ENCODE measurements at places on chromosomes 5 and 9.

- DNase-seq, result no peak
Measured at GRCh38 chr5:178382754-178383164, 150.2 kb upstream of the PHYKPL start.

DNA sequence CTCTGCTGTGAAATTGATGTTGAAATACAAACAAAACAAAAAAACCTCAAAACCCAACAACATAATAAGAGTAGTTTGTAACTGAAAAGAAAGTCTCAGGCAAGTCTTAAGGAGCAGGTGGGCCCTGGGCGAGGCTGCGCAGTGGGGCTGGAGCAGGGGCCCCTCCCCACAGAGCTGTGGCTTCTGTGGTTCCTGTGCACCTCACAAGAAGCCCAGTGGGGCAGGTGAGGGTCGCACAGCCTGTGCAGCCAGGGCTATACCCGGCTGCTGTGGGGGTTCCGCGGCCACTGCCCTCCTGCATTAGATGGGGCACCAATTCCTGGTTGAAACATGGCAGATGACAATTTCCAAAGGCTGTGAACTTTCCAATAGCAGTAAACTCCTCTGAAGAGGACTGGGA lies 75.3 kb downstream of the TRIO start:
- DNase-seq, result no peak

- no peak for DNase-seq
Measured at GRCh38 chr9:124394167-124394566, 21.1 kb downstream of the PSMB7 start.

DNA sequence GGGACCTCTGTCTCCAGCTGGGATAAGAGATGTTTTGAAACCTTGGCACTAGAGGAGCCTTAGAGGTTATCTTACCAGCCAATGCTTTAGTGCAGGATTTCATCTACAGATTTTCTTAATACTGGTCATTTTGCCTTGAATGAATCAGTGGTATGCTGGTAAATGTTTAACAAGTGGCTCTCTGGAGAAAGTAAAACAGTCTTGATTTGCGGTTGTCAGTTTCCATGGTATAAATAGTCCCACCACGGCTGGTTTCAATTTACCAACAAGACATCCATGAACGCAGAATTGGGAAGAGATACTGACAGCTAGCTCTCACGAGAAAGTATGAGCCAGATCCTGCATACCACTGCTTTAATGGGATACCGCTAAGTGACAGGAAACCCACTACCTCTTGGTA lies 56.7 kb upstream of the CXCL14 start:
- DNase-seq, result no peak

DNA sequence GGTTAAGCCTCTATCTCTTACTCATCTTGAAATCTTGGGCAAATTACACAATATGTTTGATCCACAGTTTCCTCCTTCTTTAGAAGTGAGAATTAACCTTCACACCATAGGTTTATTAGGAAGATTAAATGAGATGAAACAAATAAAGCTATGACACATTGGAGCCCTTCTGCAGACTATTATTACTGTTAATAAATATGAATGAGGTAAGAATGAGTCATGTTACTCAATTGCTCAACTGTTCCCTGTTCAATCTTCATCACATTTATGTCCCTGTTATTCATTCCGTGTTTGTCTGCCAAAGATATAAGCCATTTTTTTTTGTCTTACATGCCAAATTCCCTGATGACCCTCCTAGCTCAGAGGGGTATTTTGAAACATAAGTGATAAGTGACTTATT lies 52.1 kb upstream of the PAPPA start:
- DNase-seq, result no peak

GRCh38 chr5:76443066-76443800 lies 40.1 kb downstream of the IQGAP2 start:
- DNase-seq, result no peak
